ENCODE measurements at places on chromosomes 4 and X.

DNA sequence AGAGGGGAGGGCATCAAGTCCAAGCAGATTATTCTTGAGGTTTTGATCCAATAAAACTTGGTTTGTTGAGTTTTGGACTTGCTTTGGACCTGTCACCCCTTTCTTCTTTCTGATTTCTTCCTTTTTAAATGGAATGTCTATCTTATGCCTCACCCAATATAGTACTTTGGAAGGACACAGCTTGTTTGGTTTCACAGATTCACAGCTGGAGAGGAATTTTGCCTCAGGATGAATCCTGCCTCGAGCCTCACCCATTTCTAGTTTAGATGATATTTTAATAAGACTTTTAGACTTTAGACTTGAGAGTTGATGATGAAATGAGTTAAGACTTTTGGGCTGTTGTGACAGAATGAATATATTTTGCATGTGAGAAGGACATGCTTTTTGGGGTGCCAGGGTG is 136.9 kb upstream of the PDE5A start:
- DNase-seq, result no peak

DNA sequence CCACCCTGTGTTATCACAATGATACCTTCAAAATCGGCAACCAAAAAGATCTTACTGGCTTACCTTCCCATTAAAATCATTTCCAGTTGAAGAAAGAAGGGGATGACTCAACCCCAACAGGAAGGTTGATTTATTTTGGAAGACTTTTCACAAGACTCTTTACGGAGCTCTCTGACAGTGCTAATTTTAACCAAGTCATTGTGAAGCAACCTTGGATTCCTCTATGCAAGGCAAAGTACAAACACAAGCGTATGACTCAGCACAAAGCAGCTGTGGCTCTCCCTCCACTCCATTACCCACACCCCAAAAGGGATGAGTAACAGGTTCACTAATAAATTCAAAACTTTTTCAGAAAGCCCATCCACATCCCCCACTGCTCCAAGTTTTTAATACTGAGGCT is 213.8 kb upstream of the FGF13 start:
- no peak for DNase-seq

DNA sequence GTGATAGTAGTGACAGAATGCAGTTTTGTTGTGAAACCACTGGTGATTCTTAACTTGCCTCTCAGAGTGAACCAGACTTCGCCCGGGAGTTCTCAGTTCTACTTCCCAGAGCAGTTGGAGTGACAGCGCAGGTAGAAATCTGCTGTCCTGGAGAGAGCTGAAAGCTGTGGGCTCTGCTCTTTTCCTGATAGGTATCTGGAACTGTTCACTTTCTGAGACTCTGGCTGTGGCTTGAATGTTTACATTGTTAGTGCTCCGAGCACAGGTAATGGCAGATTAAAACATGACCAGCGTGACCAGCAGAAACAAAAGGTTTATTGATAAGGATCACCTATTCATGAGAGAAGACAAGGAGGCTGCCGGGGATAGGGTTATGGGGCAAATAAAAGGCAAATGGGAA is 360.7 kb downstream of the BMPR1B start:
- DNase-seq, result no peak

GRCh38 chrX:3428792-3429191 is 82.3 kb upstream of the MXRA5 start:
- no peak for DNase-seq

DNA sequence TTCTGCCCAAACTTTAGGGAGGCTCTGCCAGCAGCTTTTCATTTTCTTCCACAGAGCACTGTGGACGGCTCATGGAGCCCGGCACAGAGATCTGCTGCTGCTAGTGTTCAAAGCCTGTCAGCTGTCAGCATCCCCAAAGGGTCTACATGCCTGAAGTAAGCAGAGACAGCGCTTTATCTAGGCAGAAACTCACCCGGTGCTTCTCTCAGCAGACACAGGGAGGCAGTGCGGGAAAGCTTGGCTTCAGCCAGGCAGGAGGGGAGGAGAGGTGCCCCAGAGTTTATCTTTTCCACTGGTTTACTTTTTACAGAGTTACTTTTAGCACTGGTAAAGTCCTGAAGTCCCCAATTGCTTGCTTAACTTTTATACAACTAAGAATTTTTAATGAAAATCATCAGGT is 339.3 kb downstream of the NKX6-1 start:
- DNase-seq, result no peak

- DNase-seq, result no peak
Observed at GRCh38 chr4:107432451-107432850, 287.6 kb downstream of the PAPSS1 start.

- no peak for DNase-seq
Observed at GRCh38 chrX:101749436-101749835, 89.8 kb upstream of the ARMCX2 start.

- no peak for DNase-seq
Observed at GRCh38 chr4:88204882-88205281, 46.4 kb upstream of the ABCG2 start.

DNA sequence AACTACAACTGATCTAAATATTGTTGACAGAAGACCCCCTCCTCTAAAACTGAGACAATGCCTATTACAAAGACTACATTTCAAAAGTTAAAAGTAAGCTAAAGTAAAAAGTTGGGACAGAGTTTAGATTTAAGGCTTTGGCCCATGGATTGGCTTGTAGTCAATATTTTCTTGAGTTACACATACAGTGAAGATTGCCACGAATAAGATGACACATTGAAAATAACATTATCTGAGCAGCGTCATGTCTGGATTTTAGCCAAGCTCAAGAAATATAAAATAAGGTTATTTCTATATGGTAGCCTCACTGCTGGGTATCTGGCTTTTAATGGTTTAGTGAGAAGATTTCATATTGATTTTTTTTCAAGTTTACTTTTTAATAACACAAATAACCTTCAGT is 266.2 kb upstream of the LDB2 start:
- DNase-seq, result no peak

DNA sequence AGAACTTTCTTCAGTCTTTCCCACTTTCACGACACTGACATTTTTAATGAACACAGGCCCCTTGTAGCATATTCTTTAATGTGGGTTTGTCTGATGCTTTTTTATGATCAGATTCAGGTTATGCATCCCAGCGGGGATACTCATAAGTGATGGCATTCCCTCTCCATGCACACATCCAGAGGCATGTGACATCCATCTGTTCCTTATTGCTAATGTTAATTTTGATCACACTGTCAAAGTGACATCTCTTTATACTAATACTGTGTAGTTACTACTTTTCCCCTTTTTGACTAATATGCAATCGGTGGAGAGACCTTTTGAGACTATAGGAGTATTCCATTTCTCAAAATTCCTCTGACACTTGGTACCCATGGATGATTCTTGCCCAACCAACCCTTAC is 43.8 kb upstream of the HS3ST1 start:
- DNase-seq, result no peak

DNA sequence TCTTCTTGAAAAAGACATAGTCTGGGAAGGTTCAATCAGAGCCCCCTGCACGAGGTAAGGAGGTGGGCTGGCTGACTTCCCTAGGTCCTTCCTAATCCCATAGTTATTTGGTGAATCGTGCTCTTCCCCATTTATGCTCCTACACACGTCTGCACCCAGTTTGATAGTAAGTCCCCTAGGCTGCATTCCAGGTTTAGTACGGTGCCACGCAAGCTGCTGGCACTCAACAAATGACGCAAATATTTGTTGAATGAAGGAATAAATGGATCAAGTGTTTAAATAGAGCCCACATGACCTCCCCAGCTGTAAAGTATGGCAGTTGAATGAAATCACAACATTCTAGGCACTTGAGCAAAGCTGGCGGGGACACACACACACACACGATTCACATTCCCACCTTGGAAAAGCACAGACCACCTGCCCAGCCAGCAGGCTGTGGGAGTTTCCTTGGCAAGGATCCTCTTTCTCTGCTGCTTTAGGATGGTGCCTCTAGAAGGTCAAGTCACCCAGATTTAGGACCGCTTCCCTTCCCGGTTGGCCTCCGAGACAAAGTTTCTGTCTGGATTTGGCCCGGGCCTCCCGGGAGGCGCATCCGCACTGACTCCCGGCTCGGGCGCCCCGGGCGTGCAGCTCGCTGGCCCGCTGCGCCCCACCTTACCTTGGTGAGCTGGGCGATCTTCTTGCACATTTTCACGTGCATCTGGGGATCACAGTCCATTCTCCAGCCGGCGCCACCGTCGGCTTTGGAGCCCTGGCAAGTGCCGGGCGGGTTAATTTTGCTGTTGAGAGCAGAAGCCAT is 721 bp downstream of the FAM184B start:
- DNase-seq, result no peak

DNA sequence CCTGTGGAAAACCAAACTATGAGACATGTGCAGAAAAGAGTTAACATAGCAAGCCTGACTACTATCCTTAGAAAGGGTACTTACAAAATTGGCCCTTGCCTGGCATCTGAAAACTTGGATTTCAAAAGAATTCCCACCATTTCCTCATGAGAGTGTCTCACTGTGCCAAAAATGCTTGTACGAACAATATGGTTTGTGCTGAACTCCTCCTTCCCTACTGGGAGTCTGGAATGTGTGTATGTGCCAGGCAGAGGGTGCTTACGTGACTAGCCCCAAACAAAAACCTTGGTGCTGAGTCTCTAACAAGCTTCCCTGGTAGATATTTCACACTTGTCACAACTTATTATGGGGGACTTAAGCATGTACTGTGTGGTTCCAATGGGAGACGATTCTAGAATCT is 81.7 kb upstream of the GIMD1 start:
- no peak for DNase-seq

DNA sequence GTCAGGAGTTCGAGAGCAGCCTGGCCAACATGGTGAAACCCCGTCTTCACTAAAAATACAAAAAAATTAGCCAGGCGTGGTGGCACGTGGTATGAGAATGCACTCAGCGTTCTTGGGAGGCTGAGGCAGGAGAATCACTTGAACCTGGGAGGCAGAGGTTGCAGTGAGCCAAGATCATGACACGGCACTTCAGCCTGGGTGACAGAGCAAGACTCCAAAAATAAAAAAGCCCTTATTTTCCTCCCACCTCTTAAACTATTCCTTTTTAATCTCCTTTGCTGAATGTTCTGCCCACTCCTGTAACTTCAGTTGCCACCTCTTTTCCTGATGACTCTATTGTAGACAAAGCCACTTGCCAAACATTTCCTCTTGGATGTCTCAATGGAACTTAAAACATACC is 72.6 kb downstream of the TAF1 start:
- no peak for DNase-seq

GRCh38 chr4:152850377-152850776 is 70.6 kb downstream of the ARFIP1 start:
- DNase-seq, result peak; percentile 89

DNA sequence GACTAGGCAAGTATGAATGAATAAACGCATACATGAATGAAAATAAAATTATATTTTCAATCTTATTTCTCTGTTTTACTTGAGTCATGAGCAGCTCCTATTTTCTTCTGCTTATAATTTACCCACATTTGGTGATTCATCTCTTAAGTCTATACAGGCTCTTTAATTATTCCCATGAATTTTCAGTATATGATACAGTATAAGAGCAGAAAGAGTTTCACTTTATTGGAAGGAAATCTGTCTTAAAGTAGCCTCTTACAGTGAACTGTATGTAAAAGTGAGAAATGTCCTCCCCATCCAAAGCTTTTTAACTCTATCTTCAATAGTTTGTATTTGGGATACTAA is 50.8 kb downstream of the TMEM165 start:
- DNase-seq, result no peak

Measured in HL-60 (cell line).